ENCODE measurements at places on chromosomes 16 and 17.

- DNase-seq: peak; percentile 78
Measured at GRCh38 chr16:70476272-70477020, 22.1 kb downstream of the FCSK start.

DNA sequence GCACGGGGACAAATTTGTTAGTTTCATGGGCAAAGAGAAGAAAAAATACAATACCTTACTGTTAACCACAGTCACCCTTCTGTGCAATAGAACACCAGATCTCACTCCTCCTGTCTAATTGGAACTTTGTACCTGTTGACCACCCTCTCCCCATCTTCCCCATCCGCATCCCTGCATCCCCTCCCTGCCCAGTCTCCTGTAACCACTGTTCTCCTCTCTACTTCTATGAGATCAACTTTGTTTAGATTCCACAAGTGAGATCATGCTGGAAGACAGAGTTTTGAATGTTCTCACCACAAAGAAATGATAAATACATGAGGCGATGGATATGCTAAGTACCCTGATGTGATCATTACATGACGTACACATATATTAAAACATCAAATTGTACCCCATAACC is 47.7 kb downstream of the CLEC16A start:
- DNase-seq: no peak

- no peak for DNase-seq
Measured at GRCh38 chr16:29765167-29766032, 12.7 kb upstream of the ZG16 start.

DNA sequence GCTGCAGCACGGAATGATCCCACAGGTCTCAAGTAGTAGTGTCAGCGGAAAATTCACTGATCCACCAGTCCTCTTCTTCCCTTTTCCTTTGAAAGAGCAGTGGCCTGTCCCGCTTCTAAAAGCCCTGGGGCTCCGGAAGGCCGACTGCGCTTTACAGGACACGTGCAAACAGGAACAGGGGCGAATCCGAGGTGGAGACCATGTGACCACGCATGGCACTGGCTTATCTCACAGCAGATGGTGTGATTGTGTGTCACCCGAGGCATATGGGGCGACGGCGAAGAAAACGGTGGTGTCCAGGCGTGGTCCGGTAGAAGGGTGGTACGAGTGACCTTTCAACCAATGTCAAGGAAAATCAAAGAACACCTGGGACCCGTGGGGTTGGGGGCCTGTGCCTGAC is 12.0 kb upstream of the KCNJ18 start:
- DNase-seq: no peak

GRCh38 chr16:31183432-31184428 is 3.8 kb downstream of the FUS start:
- no peak for DNase-seq

DNA sequence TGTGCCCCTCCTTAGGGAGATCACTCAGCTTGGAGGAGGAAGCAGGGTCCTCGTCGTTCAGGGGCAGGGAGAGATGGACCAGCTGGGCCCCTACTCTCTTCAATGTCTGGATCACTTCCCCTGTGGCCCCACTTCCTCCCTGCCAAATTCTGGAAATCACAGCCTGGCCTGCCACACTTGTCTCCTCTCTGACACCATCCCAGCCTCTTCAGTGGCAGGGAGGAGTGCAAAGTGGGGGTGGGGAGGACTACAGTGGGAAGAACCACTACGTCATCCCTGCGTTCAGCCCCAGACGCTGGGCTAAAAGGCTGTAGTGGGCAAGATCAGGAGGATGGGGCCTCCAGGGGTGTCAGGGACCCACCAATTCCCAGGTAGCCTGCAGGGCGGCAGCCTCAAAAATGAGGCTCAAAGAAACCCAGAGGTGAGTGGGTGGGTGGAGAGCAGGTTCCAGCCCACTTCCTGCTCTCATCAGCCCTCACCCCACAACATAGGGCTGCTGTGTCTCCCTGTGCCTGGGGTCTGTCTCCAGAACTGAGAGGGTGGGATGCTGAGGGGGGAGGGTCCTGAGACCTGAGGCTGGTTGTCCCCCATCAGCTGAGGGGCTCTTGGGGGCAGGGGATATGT is 25.0 kb upstream of the TAC4 start:
- peak; percentile 26 for DNase-seq

DNA sequence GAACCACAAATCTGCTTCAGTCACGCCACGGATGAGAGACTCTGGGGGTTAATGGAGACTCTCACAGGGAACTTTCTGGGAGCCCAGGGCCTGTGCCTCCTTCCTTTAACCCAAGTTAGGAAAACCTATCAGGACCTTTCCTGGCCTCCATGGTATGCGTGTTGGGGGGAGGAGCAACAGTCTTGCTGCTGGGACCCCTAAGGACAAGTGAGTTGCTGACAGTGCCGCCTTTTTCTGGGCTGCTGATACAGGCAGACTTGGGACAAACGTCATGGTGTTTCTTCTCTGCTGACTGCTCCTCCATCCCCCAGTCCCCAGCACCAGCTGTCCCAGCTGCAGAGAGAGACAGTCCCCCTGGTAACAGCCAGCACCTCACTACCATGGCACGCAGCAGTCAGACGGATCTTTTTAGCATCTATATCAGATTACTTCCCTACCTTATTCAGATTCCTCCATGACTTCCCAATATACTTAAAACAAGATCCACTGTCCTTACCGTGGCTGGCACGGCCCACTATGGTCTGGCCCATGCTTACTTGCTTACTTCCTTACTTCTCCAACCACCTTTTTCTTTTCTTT is 6.5 kb downstream of the DPEP2NB start:
- no peak for DNase-seq

DNA sequence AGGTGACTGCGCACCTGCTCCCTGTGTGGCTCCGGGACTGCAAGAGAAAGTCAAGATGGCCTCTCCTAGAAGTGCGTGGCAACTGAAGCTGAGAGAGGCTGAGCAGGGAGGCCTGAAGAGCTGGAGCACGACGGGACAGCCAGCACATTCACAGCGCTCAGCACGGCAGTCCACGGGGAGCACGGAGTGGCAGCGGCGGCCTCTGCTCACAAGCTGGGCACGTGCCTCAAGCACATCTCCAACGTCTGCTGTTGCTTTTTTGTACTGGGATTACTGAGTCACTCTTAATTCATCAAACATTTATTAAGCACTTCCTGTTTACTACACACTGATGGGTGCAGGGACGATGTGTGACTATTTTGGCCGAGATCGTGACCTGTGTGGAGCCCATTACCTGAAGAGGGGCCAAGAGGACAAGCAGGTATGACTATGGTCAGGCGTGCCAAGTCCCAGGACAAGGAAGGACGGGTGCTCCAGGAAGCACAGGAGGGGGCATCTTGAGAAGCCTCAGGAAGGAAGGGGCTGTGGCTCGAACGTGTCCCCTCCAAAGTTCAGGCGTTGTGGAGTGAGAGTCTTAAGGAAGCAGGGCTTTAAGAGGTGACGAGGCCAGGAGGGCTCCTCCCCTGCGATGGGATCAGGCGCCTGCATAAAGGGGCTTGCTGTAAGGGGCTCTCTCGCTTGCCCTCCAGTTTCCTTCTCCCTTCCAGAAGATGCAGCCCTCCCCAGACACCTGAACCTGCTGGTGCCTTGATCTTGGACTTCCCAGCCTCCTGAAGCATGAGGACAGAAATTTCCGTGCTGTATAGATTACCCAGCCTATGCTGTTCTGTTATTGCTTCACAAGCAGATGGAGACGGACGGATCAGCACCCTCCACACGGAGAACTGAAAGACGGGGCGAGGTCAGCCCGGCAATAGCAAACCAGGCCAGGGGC is 105.8 kb downstream of the ADCY9 start:
- DNase-seq: no peak

GRCh38 chr17:81510785-81511553 is 1.6 kb downstream of the ACTG1 start:
- DNase-seq: peak; percentile 60

- DNase-seq: no peak
Measured at GRCh38 chr16:4318967-4319366, 3.1 kb downstream of the GLIS2 start.

GRCh38 chr16:11333010-11333409 is 12.2 kb upstream of the RMI2 start:
- no peak for DNase-seq
